A549 treated with dexamethasone at 1 μM for 4 hours (cell line): ENCODE measurements at places on chromosomes 12 and 14. TPM values are rescaled to one million over a fixed set of nuclear protein-coding genes. Genes with fewer than 3 reads are reported as not detected.

Gene GPR65
- not detected in 5 replicates for total RNA-seq

Gene PZP
- total RNA-seq: not detected in 5 replicates

Gene RPS29
- 3,276 to 5,293 TPM (median 3,450 TPM) in 5 replicates for total RNA-seq

Gene CMTM5
- not detected in 5 replicates for total RNA-seq

Gene TBX3
- 36.1 to 61.5 TPM (median 55.5 TPM) in 5 replicates for total RNA-seq

Gene SIRT4
- total RNA-seq: 0.57 to 1.0 TPM (median 0.65 TPM) in 5 replicates

Gene CIROP
- 0.06 TPM in 1 of 5 replicates, not detected in the others for total RNA-seq

Gene ACSM4
- not detected in 5 replicates for total RNA-seq

Gene RNU6-8
- not detected in 5 replicates for total RNA-seq

Gene LTBR
- total RNA-seq: 192 to 255 TPM (median 245 TPM) in 5 replicates

Gene CACNB3
- 24.4 to 36.9 TPM (median 29.6 TPM) in 5 replicates for total RNA-seq

Gene RERGL
- total RNA-seq: not detected in 5 replicates

Gene LPAR5
- 0.51 to 0.87 TPM (median 0.71 TPM) in 5 replicates for total RNA-seq

Gene ACOT4
- 1.5 to 1.8 TPM (median 1.7 TPM) in 5 replicates for total RNA-seq

Gene CELA1
- total RNA-seq: not detected in 5 replicates

Gene ESRRB
- 0.13 to 0.30 TPM (median 0.20 TPM) in 5 replicates for total RNA-seq

Gene RPL6
- 2,038 to 2,670 TPM (median 2,095 TPM) in 5 replicates for total RNA-seq

Gene MMP17
- total RNA-seq: 6.5 to 12.1 TPM (median 11.2 TPM) in 5 replicates

Gene FAM181A
- not detected in 5 replicates for total RNA-seq

Gene GMFB
- 33.0 to 74.8 TPM (median 43.4 TPM) in 5 replicates for total RNA-seq

Gene FGF23
- not detected in 5 replicates for total RNA-seq
